NCI-H2081 treated with DMSO at 0.1 percent for 48 hours (cell line): ENCODE measurements at places on chromosomes 1 and 21.

GRCh38 chr1:8211251-8211882 lies 106.5 kb upstream of the SLC45A1 start:
- DNase-seq = no peak

DNA sequence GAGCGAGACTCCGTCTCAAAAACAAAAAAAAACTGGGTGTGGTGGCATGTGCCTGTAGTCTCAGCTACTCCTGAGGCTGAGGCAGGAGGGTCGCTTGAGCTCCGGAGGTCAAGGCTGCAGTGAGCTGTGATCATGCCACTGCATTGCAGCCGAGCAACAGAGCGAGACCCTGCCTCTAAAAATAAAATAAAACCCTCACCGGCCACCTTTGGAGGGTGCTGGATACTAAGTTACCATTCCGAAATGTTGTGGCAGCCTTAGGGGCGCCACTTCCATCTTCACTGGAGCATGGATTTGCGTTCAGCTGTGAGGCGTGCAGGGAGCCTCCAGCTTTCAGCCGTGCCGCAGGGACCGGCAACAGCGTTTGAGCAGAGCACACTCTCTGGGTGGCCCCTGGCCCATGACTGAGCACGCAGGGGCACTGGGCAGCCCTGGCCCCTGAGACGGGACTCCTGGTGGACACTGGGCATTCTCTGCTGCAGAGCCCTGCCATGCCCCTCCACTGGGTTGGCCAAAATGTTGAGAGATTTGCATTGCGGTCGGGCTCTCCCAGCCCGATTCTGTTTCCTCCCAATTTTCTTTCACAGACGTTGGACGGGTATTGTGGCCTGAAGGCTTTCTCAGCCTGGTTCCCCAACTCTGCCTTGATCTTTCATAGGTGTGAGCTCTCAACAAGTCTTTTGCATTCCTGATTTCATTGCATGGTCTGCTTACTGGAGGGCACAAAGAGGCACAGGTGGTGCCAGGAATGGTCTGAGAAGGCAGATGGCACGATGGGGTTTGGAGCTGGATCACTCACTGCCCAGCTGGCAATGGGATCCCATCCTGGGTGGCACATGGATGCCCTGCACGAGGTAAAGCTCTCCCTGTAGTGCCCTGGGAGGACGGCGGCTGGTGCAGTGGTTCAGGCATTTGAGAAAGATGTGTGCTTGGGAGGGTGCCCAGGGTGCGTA lies 5.8 kb upstream of the CFAP74 start:
- DNase-seq = no peak

GRCh38 chr1:10765304-10765703 lies 31.1 kb downstream of the CASZ1 start:
- no peak for DNase-seq

- DNase-seq = no peak
Observed at GRCh38 chr21:15617964-15618363, 111.8 kb upstream of the USP25 start.

DNA sequence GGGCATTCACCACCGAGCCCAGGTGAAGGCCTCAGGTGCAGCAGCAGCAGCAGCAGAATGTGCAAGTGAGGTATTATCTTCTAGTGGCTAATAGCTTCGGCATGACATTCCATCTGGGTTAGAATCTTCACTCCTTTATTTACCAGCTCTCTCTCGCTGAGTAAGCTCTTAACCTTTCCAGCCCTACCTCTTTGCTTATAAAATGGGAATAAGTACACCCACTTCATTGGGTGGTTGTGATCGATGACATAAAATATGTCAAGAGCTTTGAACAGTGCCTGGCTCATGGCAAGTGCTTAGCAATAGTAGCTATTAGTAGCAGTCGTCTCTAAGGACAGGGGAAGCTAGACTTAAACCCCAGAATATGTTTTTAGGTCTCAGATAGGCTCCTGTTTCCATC lies 149.5 kb downstream of the NOS1AP start:
- DNase-seq = no peak

DNA sequence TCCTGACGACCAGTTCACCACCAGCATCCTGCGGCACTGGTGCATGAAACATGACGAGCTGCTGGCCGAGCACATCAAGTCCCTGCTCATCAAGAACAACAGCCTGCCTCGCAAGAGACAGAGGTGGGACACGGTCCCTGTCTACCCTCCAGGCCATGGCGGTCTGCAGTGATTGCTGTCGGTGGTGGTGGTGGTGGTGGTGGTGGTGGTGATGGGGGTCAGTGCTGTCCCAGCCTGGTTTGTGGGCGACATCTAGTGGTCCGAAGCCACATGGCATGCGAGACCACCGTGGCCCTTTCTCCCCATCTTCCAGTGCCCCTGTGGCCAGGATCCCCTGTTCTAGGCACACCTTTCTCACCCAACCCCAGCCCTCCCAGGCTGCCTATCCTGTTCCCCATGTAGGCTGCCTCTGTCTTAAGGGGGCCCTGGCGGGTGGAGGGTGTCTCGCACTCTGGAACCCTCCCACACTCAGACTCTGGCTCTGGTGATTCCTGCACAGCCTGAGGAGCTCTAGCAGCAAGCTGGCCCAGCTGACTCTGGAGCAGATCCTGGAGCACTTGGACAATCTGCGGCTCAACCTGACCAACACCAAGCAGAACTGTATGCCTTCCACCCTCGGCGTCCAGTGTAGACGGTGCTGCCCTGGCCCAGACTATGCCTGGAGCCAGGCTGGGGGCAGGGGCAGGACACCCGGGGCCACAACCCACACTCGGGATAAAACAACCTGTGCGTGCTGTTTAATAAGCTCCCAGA lies 3.2 kb upstream of the SLC27A3 start:
- no peak for DNase-seq

DNA sequence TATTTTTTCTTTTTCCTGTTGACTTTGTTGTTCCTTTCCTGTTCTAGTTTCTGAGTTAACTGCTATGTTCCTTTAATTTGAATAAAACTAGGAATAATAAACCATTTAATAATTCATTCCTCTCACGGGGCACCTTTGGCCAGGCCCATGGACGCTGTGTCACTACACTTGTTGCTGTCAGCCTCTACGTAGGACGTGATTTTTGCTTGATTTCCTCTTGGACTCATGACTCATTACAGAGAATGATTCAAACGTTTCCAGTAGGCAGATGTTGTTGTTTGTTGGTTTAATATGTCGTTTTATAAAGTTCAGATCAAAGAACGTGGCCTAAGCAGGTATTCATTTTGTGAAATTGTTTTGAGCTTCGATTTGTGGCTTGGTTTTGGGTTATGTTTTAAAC lies 9.1 kb upstream of the SLC19A1 start:
- DNase-seq = no peak

- DNase-seq = no peak
Observed at GRCh38 chr1:170729225-170730002, 65.5 kb downstream of the PRRX1 start.

DNA sequence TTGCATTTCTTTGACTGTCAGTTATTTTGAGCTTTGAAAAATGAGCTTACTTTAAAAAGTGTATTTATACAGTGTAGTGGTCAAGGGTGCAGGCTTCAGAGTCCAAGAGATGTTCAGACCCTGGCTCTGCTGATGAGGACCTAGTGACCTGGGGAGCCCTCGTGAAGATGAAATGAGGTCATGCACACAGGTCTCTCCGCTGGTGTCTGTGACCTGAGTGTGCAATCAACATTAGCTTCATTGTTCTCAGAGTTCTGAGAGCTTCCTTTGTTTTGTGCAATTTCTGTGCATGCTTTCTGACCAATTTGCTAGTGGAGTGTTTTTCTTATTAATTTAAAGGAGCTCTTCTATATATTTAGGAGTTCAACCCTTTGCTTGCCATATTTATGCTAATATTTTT lies 71.3 kb downstream of the RIPK4 start:
- no peak for DNase-seq

DNA sequence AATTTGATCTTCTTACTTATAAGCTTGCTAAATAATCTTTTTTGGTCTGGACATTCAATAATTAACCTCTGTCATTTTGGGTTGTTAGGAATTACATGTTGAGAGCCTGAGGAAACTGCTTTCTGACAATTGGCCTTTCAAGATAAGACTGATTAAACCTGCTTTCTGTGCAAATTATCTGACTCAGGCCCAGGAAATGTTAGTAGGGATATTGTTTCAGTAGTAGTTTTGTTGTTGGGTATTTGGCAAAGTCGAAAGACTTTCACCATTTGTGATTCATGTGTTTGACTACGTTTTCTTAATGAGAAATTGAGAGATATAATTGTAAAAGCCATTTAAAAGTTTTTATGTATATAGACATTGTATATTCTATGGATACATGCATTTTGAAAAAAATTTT lies 81.1 kb upstream of the GPR88 start:
- no peak for DNase-seq

DNA sequence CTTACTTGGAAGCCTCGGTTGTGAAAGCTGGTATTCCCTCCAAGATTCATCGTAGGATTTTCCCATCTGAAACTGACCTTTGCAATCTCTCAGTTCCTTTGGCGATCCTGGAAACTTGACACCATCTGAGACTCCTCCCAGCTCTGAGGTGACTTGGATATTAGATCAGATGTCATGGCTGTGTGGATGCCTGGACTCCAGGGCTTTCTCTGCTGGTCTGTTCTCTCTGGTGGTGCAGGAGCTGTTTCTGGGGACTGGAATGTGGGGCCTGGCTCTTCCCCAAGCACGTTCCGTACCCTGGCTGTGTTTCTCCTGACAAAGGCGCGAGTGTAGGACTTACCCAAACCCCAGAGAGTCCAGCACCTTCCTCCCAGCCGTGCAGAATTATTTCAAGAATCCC lies 252.2 kb downstream of the RPS6KC1 start:
- DNase-seq = no peak

DNA sequence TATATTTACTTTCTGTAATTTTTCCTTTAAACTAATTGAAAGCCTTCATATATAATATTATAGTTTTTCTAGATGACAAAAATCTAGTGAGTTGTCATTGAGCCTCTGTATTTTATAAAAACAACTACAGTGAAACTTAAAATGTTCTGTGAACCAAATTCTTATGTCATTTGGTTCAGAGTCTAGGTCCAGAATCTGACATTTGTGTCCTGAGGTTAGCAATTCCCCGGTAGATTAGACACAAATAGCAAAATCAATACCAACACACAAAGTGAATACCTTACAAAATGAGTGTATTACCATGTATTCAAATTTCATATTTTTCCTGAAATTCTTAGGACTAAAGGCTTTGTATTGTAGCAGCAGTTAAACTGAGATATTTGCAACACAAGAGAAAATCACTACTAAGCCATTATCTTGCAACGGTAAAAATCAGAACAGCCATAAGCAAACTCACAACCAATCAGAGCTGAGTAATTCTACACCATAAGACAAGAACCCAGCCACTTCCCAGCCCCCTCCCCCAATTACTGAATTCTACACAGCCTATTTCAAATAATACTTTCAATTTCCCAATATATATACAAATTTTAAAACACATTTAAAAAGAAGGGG lies 573.5 kb downstream of the SMYD3 start:
- DNase-seq = no peak

DNA sequence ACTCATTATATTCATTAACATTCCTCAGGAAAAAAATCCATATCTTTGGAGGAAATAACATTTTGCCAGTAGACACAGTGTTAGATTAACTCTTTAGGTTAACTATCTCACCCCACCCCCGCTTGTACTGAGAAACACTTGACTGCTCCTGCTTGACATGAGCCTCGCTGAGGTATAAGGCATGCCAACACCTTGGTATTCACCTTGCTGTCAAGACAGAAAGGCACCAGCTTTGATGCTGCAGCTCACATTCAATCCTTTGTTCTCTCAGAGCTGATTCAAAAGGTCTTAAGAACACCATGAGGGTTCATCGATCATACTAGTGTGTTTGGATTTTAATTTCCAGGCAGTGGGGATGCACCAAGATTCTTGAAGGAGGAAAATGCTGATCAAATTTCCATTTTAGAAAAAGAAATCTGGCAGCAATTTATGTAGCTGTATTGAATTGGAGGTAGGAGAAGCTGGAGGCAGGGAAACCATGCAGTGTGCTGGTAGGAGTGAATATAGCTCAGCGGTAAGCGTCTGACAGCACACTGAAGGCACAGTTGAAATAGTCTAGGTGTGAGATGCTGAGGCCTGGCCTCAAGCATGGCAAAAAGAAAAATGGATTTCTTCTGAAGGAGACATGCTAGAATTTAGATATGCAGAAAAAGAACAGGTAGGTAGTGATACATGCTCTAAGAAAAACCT lies 108.0 kb upstream of the ST6GALNAC5 start:
- DNase-seq = no peak
